Posterior cingulate gyrus (tissue), 11 donors: ENCODE measurements at places on chromosomes 16 and 17.

DNA sequence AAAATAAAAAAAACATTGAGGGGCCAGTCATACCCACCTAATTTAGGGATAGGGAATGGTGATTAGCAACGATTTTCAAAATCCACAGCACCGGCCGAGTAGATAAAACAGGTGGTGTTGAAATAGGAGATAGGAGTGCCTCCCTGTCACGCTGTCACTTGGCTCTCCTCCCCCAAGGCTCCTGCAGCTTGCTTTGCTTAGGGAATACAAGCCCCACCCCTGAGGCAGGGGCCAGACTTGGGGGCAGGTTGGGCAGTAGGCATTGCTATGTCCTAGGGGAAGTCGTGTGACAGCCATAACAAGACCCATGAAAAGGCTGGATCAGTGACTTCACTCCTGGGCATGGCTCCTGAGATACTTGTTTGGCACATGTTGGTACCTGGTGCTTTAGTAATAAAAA, 25.8 kb downstream of the POLR2A start:
- no peak for DNase-seq

- no peak for DNase-seq
These were observed 4.3 kb downstream of the MT1H start for GRCh38 chr16:56673921-56674320.

GRCh38 chr16:87832741-87833502, 36.4 kb downstream of the SLC7A5 start:
- no peak for DNase-seq

- peak; percentile 53 for DNase-seq
These were observed 9.2 kb downstream of the PIGQ start for GRCh38 chr16:578870-579405.
